RPMI7951 (cell line): ENCODE measurements at places on chromosomes 7 and 10. TPM values are rescaled to one million over a fixed set of nuclear protein-coding genes. Genes with fewer than 3 reads are reported as not detected.

Gene TUBAL3
- total RNA-seq: 1.2 and 1.4 TPM in 2 replicates

Gene STEAP1
- total RNA-seq: 30.0 and 30.3 TPM in 2 replicates

Gene ZNF736
- 8.2 and 8.7 TPM in 2 replicates for total RNA-seq

Gene GPR141
- total RNA-seq: not detected in 2 replicates

Gene AOAH
- total RNA-seq: not detected in 2 replicates

Gene FOXP2
- 0.10 TPM in 1 of 2 replicates, not detected in the other for total RNA-seq

Gene CFAP43
- total RNA-seq: 0.24 and 0.78 TPM in 2 replicates

Gene GRM3
- not detected in 2 replicates for total RNA-seq

Gene KLF14
- under 0.01 and 0.12 TPM in 2 replicates for total RNA-seq

Gene KNDC1
- total RNA-seq: not detected in 2 replicates

Gene AQP1
- 68.7 and 70.4 TPM in 2 replicates for total RNA-seq

Gene NOM1
- total RNA-seq: 11.8 and 18.1 TPM in 2 replicates

Gene MYL10
- 0.20 TPM in 1 of 2 replicates, not detected in the other for total RNA-seq

Gene TRIM4
- total RNA-seq: 19.1 and 19.4 TPM in 2 replicates
